ENCODE measurements at places on chromosomes 2 and 18.

DNA sequence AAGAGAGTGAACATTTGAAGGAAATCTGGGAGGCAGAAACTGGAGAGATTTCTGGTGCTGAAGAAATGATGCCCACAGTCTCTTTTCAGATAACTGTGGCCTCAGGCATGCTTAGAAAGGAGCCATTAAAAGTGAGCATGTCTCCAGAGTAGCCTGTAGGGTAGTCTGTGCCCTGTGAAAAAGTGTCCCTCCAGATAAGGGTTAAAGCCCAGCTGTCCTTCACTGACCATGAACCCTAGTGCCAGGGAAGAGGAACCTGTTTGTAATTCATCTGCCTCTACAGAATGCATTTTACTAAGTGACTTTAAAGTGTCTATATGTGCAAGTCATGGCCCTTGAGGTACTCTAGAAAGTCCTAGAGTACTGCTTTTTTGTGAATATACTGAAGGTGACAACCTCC lies 30.5 kb upstream of the EHBP1 start:
- no peak for ATAC-seq

DNA sequence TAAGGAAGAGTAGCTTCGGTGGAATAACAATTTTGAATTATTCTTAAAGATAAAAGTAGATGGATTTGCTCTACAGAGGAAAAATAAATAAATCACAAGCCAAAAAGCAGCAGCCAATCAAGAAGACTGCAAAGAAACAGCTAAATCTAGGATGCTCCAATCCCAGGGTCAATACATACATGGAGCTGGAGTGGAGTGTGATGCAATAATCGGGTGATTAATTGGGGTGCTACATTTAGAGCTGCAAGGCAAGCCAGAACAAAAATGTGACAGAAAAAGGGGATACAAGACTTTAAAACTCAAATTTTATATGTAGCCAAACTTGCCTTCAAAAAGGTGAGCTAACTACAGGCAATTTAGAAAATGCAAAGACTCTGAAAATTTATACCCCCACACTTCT lies 215.8 kb downstream of the TCF4 start:
- no peak for ATAC-seq

DNA sequence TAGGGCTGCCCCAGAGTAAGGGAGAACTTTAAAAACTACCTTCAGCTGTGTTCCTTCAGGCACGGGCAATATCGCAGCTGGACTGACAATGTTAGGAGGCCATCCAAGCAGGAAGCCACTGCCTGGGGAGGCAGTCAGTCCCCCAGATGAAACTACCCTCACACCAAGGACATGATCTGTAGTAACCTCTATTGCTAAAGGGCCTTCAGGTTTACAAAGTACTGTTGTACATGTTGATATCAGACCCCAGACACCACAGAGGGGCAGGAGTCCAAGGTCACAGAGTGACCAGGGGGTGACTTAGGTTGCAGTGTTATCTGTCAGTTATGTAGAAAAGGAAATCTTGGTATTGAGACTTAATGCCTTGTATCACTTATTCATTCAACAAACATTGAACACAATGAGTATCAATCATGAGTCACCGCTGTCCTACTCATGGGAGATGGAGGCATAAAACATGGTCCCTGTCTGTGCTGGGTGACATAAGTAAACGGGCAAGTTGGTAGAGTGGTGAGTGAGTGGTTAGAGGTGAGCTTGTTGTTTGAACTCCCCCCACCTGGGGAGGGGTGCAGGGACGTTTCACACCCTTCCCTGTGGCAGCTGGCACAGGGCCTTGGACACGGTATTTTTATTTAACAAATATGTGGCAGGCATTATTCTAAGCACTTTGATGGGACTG lies 7.1 kb downstream of the CABLES1 start:
- no peak for ATAC-seq

DNA sequence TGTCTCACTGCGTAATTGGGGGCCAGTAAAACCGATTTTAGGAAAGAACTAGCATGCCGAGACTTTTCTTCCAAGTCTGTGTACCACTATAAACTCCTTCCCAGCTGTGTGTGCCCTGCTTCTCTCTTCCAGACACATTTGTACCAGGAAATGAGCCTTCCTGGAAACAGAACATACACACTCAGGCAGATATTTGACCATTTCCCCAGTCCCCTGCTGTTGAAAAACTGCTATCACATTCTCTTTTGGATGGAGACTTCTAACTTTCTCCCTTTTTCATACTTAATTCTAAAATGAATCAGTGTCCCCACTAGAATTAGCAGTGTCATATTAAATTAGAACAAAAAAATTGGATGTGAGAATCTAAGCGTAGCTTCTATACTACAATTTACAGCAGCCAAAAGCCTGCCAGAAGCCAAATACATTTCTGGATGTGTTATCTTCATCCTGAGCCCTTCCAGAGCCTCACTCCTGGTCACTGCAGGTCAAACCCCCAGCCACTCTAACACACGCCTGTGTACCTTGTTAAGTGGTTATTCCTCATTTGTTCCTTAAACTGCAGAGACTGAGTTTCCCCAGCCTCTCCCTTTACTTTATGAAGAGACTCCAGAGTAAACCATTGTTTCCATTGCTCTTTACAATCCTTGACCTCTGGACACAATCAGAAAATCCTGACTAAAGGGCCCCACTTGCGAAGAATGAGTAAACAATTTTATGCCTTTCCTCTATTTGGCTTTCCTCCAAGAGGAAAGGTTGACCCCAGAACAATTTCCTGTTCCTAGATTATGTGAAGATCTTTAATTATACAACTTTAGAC lies 20.4 kb downstream of the DSG4 start:
- no peak for ATAC-seq

GRCh38 chr18:10789180-10789579 lies 263.4 kb downstream of the NAPG start:
- no peak for ATAC-seq

DNA sequence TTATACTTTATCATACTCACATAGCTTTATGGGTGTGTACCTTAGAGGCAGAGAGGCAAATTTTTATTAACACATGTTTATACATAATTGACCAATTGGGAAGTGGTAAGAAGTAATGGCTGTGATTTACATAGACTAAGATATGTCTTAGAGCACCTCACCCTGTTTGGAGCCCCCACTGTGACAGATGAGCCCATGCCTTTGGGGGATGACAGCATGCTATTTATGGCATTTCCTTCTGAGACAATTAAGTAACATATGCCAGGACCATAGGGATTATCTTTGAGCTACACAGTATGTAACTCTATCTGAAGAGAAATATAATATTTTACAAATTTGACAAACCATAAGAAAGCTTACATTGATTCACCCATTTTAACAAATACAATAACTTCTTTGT lies 1655.3 kb upstream of the ACVR2A start:
- ATAC-seq: no peak

- ATAC-seq: no peak
Measured at GRCh38 chr2:19631871-19632270, 269.9 kb downstream of the TTC32 start.

DNA sequence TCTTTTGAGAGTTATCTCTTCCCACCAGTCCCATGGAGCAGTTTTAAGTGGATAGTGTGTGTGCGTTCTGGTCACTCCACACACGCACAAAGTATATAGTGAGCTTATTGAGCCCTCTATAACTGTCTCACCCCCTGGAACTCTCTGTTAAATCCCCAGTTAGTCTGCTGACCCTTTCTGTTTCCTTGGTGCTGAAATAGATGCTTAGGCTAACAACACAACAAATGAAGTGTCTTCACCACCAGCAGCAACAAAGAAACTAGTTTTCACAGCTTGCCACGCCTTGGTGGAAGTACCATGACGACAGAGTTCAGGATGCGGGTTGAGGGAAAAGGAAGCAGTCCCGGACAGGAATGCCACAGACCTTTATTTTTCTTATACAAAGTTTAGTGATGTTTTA lies 203.5 kb upstream of the TMEFF2 start:
- no peak for ATAC-seq

DNA sequence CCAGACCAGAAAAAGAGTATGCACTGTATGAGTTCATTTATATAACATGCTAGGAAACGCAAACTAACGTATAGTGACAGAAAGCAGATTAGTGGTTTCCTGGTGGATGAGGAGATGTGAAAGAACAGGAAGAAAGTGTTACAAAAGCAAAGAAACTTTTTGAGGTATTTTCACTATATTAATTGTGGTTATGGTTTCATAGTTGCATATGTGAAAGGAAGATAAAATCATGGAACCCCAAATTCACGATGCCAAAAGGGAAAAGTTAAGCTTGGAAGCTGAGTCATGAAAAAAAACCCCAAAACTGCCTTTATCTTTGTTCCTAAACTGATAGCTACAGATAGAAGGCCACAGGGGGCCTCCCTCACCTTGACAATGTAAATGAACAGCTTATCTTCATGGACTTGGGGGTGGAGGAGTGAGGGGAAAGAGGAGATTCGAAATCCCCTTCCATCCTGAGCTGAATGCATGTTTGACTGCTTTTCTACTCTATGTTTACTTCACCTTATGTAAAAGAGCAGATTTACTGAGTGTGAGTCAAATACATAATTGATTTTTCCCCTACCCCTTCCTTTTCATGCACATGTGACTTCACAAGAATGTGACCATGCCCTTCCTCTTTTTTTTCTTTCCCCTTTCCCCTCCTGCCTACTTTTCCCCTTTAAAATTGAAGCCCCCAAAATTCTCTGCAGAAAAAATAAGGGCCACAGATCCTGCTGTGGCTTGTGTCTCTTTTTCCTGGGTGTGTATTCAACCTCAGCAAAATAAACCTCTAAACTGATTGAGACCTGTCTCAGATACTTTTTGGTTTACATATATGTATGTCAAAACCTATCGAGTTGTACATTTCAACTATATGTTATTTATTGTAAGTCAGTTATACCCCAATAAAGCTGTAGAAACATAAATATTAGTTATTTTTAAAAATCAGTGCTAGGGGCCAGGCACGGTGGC lies 100.1 kb upstream of the TLK1 start:
- peak; percentile 36 for ATAC-seq

DNA sequence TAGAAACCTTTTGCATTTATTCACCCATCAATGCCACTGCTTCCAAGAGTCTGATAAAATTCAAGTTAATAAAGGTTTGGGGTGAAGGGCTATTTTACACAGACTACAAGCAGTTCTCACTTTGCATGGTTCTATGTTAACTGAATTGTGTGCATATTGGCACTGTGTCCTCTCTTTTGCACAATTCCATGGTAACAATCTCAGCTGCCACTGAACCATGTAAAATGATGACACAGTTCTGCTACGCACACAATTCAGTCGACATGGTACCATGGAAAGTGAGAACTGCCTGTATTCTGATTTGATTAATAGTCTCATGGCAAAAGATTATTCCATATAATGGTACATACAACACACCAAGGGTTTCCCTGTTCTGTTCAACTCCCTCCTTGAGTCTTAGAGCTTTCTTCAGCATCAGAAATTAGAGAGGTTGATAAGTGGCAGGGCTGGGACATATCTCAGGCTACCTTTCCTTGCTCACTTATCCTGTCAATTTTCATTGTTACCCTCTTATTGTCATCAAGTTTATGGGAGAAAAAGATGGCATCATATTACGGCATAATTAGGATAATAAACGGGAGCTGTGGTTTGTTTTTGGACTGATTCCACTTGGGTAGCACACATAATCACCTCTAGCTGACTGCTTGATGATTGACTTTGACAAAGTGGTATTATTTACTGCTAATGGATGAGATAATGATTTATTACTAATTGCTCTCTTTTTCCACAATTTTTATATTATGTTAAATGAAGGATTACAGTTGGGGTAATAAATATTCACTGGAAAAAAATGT lies 139.3 kb upstream of the CREB1 start:
- no peak for ATAC-seq

DNA sequence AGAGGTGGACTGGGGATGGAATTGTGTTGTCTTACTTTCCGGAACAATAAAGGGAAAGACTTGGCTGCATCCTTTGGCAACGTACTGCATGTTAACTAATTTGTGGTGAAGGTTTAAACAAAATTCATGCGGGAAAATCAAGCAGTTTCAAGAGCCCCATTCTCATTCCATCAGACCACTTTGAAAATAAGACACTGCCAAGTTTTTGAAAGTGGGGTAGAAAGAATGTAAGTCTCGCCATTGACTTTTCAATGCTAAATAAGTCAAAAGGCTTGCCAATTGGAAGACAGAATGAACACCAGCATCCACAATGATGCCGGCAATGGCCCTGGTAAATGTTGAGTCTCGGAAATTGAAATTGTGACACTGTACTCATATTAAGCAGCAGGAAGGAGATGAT lies 322.0 kb downstream of the RND3 start:
- no peak for ATAC-seq

GRCh38 chr18:13306583-13306982 lies 88.0 kb downstream of the LDLRAD4 start:
- no peak for ATAC-seq

DNA sequence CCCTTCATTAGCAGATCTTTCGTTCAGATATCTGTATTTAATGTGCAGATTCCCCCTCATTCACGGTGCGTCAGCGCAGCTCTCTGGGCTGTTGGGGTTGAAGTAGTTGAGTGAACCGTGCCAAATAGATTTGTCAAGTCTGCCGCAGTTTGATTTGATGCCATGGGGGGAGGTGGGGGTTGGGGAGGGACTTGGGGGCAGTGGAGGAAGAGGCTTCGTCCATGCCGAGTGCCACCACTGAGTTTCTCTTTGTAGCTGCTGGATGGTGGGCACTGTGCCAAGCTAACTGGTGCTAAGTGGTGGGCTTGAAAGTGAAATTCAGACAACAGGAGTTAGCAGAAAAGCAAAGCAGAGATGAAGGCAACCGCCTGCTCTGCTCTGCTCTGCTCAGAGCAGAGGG lies 47.9 kb downstream of the NRP2 start:
- no peak for ATAC-seq

GRCh38 chr2:174595116-174595809 lies 2.3 kb downstream of the WIPF1 start:
- peak; percentile 6 for ATAC-seq

DNA sequence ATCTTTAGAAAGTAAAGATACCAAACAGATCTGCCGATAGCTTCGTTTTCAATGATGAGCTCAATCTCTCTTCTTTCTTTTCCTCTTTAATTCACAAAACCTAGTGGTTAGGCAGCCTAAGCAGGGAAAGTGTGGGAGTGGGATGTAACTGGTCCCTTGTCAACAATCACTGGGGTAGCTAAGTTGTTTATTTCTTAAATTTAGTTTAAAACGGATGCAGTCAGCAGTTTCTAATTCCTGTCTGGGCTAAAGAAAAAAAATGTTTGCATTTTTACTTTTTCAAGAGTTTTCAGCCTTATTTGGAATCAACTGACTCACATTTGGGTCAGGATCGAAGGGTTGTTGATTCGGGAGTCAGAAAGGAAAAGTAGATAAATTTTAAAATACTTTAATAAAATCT lies 137.7 kb upstream of the TACR1 start:
- ATAC-seq: no peak

GRCh38 chr2:146677280-146677679 lies 1167.5 kb upstream of the ACVR2A start:
- ATAC-seq: no peak

- peak; percentile 34 for ATAC-seq
Measured at GRCh38 chr18:60549338-60549960, 176.9 kb upstream of the MC4R start.

- no peak for ATAC-seq
Measured at GRCh38 chr2:52934323-52934898, 833.2 kb upstream of the CHAC2 start.

Measured in motor neuron (in vitro differentiated cells).